NCI-H2029 (cell line): ENCODE measurements at places on chromosomes 12 and 14.

DNA sequence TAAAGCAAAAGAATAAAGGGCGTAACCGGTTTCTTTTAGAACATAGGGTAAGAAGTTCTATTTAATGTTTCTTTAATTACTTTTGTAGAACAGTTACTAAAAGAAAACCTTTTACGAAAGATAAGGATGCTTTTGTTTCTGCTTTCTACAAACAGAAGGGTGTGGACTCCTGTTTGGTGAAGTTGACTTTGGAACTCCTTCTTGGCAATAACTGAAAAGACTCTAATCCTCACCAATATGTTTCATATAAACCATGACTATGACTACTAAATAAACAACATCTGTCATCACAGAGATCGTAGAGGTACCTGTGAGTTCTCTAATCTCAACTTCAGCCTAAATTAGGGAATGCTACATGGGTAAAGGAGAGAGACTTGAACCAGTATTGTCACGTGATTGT is 210.8 kb upstream of the FLRT2 start:
- DNase-seq = no peak

GRCh38 chr12:111768159-111768895 is 1.6 kb downstream of the ALDH2 start:
- DNase-seq = no peak

DNA sequence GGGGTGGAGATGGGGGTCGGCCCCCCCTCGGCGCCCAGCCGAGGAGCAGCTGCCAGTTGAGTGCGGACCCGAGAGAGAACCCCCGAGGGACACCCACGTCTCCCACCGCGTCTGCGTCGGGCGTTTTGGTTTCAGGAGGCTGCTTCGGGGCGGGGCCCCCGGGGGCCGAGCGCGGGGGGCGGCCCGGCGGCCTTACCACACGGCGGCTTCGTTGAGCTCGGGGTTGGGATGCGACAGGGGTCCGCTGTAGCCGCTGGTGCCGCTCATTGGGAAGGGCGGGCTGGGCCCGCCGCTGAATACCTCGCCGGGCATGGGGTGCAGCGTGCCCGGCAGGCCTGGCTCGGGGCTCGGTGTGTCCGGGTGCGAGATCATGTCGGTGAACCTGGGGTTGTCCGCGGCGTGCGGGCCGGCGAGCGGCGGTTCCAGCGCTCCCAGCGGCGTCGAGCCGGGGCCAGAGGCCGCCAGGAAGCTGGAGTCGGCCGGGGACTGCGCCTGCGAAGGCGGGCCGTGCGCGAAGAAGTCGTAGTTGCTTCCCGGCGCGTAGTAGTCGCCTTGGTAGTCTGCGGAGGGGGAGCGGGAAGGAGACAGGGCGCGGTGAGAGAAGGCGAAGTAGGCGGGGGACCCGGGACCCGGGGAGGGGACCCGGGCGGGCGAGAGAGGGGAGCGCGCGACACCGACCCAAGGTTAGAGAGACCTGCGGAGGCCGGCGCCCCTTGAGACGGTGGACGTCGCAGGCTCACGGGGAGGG is 8.5 kb downstream of the LHX5 start:
- no peak for DNase-seq

DNA sequence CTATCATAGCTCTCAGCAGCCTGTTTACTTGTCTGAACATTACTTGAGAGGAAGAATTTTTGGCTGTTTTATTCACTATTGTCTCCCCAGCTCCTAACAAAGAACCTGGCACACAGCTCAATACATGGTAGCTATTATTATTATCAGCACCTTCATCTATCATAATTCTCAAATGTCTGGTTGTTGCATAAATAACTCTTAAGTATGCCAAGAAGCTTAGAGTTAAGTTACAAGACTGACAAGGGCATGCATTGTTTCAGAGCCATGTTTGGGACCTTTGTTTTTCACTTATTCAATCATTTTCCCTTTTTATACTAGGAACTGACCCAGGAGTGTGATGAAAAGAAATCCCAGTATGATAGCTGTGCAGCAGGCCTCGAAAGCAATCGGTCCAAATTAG is 77.5 kb upstream of the ATP2A2 start:
- no peak for DNase-seq

- no peak for DNase-seq
These were observed 728 bp upstream of the STON2 start for GRCh38 chr14:81400852-81401251.

GRCh38 chr14:34452258-34452822 is 9.7 kb downstream of the SPTSSA start:
- DNase-seq = peak; percentile 50

DNA sequence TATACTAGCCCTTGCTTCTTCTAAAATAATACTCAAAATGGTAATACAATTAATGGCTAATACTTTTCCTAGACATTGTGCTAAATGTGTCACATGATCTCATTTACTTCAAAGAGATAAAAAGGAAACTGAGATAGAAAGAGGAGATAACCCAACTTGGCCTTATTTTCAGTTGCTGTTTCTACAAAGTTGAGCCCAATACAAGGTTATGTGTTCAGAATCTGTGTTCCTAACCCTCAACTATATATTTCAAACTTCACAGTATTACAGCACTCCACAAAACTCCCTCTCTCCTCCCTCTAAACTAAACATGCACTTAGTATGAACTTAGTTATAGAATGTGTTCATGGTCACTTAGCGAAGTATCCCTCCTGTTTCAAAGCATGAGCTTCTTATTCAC is 277.9 kb downstream of the CCER1 start:
- no peak for DNase-seq

GRCh38 chr14:100222224-100223093 is 16.5 kb upstream of the YY1 start:
- DNase-seq = no peak

DNA sequence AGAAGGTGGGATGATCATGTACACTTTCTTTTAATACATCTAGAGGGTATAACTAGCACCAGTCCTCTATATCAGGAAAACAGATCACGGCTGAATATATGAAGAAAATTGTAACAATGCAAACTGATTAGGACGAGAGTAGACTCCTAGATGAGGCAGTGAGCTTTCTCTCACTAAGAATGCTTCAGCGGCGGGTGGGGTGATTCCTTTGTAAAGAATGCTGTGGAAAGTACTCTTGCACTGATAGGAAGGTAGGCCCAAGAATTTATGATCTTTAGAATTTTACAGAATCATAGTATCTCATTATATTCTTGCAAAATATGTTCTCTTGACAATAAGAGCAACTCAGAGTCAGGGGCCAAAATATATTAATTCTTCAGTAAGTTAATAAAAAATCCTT is 133.0 kb downstream of the LMNTD1 start:
- DNase-seq = no peak

DNA sequence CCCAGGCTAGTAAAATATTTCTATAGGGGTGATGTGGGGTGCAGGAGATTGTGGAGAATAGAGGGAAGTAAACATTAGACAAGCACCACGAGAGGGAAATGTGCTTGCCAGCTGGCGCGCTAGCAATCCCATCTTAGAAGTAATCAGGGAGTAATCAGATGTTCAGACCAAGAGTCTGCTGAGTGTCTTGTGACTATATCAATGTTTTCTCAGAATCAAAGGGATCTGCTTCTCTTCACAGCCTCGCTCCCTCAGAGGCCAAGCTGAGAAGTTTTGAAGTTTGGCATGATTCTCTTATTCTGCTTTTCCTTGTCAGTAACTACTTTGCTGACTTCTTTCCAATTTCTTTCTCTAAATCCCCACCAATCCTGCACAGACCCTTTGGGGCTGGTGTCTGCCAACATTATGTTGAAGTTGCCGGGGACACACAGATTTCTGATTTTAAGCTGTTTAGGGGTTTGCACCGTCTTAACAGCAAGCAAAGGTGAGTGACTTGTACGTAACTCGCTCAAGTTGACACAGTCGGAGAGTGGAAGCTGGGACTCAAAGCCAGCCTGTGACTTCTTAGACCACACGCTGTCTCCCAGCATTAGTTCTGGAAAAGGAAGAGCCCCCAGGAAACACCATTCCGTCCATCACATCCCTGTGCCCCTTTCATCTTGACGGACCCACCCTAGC is 22.0 kb upstream of the TSPAN9 start:
- no peak for DNase-seq

- peak; percentile 75 for DNase-seq
These were observed 419 bp upstream of the ATXN7L3B start for GRCh38 chr12:74537126-74537706.

DNA sequence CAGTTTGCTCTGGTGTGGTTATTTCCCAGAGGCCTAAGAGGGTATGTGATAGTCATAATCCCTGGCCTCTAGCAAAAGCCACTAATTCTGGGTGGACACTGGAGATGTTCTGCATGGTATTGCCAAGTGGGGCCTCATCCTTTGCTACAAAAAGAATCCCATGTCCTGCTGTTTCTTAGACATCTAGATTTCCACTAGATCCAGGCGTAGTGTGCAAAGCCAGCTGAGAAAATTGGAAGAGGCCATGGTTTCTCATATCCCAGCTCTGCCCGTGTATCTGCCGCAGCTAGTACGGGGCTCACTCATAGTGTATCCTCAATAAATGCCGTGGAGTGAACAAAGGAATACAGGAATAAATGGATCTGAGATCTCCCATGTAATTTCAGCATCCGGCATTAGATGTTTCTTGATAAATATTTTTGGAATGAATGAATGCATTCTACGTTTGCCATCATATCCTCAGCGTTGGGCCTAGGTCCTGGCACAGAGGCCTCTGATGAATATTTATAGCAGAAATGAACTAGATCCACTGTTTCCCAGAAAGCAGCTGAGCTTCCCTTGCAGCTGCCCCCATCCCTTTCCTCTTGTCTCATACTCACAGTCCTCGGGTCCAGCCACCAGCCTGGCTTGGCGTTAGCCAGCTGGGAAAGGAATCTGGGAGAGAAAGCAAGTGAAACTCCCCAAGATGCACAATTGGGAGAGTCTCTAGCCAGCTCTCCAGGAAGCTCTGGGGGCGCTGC is 76.3 kb upstream of the NOS1 start:
- no peak for DNase-seq

DNA sequence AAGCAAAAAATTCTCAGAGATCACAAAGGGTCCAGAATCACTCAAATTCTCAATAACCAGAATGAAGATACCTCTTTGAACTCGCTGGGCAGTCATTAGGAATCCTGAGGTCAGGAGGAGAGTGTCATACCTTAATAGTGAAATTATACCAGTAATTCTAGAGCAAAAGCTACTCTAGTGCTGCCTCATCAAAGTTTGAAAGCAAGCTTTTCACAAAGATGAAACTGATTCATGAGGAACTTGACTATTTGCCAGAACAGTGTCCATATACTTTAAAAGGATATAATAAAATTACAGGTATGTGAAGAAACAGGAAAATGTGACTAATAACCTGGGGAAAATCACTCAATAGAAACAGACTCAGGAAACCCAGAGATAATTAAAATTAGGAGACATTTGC is 44.5 kb downstream of the EML5 start:
- DNase-seq = no peak

- no peak for DNase-seq
These were observed 52.6 kb upstream of the STK38L start for GRCh38 chr12:27191531-27191930.

DNA sequence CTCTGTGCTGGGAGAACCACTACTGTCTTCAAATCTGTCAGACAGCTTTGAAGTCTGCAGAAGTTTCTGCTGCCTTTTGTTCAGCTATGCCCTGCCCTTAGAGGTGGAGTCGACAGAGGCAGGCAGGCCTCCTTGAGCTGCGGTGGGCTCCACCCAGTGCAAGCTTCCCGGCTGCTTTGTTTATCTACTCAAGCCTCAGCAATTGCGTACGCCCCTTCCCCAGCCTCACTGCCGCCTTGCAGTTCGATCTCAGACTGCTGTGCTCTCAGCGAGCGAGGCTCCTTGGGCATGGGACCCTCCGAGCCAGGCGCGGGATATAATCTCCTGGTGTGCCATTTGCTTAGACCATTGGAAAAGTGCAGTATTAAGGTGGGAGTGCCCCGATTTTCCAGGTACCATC is 25.1 kb upstream of the KLRB1 start:
- DNase-seq = no peak

- DNase-seq = no peak
These were observed 506.6 kb upstream of the ATXN7L3B start for GRCh38 chr12:74031045-74031444.

DNA sequence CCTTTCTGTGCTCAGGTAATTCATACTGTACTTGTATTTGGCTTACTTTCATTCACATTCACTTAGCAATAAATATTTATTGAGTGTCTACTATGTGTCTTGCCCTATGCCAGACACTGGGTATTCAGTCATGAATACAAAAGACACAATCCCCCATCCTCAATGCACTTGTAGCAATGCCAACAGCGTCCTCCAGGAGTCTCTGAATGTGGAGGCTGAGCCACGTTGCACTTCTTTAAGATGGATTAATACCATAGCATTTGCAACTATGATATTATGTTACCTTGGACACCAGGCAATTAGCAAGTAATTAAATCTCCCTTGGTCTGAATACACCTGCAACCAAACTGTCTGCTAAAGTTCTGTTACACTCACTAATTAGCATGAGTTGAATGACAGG is 58.8 kb downstream of the OTX2 start:
- no peak for DNase-seq

DNA sequence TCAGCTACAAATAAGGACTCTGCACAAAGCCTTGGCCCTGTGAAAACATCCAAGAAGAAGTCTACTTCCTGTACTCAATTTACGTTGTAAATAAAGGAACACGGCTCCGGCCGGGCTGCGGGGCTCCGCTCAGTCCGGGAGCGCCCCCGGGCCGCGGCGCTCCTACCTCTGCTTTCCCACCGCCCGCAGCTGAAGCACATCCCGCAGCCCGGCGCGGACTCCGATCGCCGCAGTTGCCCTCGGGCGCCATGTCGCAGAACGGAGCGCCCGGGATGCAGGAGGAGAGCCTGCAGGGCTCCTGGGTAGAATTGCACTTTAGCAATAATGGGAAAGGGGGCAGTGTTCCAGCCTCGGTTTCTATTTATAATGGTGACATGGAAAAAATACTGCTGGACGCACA is 502.3 kb upstream of the FOXG1 start:
- DNase-seq = no peak

DNA sequence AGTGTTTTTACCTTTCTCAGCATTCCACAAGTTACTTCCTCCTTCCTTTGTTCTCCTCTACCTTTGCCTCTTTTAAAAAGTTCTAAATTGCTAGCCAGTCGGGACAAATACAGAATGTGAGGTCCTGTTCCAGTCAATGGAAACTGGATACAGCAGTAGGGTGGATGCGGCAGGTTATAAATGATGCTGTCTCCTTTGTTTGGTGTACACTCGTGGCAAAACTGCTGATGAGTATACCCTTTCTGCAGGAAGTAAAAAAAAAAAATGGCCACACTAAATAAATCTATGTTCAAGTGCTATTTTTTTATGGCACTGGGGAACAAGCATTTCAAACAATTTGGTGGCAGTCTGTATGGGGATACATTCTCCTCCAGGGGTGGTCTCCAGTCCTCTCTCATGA is 27.5 kb downstream of the KLRK1 start:
- peak; percentile 76 for DNase-seq
